ENCODE measurements at places on chromosomes 13 and 19.

GRCh38 chr13:50140581-50141374 lies 125.5 kb downstream of the KCNRG start:
- DNase-seq: no peak

- DNase-seq: peak; percentile 96
These were observed 5.2 kb downstream of the TRIP10 start for GRCh38 chr19:6744381-6745301.

GRCh38 chr19:11383706-11384048 lies 437 bp downstream of the EPOR start:
- DNase-seq: no peak

- peak; percentile 18 for DNase-seq
These were observed 188.0 kb downstream of the TDRD3 start for GRCh38 chr13:60584976-60585375.

DNA sequence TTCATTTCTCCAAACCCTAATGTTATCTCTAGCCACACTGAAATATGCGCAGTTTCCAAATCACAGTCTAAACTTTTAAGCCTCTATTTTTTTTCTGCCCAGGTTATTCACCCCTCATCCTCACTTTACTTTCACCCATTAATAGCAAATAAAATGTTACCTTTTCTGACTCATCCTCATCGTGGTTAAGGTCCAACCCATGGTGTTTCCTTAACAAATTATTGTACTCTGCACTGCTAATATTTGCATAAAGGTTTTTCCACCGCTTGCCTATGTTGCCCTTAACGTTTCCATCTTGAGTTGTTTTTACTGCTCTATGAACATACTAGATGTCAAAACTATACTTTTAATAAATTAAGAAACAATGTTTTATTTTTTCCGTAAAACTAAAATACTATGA lies 780.9 kb upstream of the KLHL1 start:
- no peak for DNase-seq

DNA sequence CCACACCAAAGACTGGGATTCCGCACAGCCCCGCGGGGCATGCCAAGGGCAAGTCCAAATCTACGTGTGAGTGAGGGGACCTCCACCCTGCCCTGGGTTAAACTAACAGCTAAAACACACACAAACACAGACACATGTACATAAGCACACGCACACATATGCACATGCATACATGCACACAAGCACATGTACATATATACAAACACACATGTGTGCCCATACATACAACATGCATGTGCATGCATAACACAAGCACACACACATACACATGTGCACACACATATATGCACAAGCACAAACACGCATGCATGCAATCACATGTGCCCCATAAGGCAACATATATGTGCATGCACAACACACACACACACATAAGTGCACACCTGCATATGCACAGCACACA lies 136.7 kb downstream of the SOX1 start:
- DNase-seq: no peak

DNA sequence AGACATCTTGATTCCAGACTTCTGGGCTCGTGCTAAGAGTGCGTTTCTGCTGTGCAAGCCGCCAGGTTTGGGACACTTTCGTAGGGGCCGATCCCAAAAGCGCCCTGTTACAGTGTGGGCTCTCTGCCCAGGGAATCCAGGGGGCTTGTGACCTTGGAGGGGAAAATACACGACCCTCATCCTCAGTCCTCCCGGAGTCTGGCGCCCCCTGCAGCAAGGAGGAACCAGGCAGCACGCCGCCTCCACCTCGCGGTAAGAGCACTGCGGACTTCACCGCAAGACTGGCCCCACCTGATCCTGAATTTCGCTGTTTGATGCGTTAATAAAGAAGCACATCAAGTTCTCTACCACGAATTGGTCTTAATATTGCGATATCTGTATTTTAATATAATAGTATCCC lies 5.2 kb downstream of the POLRMT start:
- no peak for DNase-seq

DNA sequence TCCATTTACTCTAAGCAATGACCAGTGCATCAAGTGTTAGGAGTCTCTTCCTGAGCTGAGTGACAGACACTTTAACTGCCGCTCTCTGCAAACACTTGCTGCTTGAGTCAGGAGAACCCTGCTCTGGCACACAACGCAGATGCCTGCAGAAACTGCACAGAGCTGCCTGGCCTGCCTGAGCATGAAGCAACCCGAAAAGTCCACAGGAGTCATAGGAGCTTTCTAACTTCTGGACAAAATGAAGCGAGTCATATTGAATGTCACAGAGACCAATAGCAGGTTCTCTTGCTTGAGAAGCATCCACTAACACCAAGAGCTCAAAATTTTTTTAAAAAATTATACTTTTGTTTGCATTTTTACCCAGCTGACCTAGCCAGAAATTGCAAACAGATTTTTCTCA lies 232.4 kb downstream of the LHFPL6 start:
- peak; percentile 61 for DNase-seq

- peak; percentile 27 for DNase-seq
These were observed 1.1 kb upstream of the PDE4A start for GRCh38 chr19:10419200-10419645.

DNA sequence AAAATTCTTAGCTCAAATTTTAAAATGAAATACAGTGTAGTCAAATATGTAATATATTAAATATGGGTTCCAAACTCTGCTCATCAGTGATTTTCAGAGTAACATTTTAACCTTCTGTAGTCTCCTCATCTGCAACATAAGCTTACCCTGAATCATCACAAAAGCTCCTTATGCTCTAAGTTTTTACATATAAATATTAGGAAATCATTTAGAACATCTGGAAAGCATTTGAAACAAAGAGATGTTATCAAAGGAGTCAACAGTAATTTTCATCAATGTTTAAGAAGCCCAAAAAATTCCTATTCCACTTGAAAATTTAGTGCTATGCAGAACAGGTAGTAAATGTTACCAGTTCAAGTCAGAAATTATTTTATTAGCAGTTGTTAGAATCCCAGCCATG lies 224.7 kb downstream of the DCT start:
- no peak for DNase-seq

DNA sequence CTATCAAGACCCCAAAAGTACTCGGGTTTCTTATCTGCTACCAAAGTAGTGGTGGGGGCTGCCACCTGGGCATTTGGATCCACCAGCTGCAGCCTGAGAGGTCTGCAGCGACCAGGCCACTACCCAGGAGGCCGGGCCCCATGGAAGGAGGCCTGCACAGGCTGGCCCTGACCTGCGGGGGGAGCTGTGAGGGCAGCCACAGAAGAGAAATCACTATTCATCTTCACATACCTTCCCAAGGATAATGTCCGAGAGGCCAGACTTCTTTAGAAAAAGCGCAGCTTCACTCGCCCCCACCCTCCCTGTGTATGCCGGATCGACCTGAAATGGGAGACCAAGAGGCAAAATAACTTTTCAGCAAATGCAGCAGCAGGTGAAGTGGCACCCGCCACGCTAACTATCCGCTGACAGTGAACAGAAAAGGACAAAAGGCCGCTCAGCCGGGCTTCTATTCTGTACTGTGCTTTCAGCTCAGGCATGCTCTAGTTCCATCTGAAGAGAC lies 30.1 kb downstream of the EPS15L1 start:
- no peak for DNase-seq

- no peak for DNase-seq
These were observed 46.7 kb upstream of the RNF113B start for GRCh38 chr13:98223741-98224140.

DNA sequence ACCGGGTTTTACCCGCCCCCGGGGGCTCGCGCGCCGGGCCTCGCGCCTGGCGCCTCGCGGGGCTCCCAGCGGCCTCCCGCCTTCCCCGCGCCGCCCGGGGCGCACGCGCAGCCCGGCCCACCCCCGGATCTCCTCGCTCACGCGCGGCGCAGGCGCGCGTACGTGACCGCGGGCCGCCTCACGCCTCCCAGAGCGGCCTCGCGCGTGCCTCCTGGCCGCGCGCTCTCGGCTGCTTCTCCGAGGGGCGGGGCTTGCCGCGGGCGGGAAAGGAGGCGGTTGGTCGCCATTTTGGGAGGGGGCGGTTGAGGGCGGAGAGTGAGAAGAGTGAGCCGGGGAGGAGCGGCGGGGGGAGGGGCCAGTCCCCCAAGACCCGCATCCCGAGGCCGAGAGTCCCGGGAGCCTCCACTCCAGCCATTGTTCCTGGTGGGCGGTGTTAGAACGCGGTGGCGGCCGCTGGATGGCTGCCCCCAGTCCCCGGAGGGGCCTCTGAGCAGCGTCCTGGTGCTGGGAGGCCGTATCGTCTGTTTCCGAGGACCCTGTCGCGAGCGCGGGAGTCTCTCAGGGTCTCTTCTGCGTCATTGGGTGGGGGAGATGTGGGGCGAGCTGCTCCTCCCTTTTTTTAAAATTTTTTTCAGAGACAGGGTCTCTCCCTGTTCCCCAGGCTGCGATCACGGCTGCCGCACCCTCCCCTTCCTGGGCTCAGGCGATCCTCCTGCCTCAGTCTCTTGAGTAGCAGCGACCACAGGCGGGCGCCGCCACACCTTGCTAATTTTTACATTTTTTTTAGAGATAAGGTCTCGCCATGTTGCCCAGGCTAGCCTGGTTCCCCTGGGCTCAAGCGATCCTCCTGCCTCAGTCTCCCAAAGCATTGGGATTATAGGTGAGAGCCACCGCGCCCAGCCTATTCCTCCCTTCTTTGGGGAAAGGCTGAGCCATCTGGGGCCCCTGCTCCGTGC lies at the start of gene ZNF541:
Gene ZNF541, minus strand, starts transcription at position 78 of the 956 bp plus-strand sequence. CDS start 17,292 bp downstream, outside the sequence.
- peak; percentile 30 for DNase-seq

DNA sequence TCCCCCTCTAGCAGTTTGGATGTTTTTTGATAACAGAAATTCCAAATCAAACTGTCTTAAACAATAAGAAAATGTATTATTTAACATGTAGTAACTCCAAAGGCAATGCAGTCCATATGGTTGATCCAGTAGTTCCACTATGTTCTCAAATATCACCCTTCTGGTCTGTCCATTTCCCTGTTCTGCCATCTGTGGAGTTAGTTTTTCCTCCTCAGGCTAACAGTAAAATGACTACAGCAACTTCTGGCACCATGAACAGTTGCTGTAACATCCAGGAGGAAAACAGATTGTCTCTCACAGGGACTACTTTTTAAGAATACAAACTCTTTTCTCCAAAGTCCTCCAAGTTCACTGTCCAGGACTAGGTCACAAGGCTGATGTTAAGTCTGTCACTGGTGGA lies 455.4 kb downstream of the FGF14 start:
- DNase-seq: no peak

DNA sequence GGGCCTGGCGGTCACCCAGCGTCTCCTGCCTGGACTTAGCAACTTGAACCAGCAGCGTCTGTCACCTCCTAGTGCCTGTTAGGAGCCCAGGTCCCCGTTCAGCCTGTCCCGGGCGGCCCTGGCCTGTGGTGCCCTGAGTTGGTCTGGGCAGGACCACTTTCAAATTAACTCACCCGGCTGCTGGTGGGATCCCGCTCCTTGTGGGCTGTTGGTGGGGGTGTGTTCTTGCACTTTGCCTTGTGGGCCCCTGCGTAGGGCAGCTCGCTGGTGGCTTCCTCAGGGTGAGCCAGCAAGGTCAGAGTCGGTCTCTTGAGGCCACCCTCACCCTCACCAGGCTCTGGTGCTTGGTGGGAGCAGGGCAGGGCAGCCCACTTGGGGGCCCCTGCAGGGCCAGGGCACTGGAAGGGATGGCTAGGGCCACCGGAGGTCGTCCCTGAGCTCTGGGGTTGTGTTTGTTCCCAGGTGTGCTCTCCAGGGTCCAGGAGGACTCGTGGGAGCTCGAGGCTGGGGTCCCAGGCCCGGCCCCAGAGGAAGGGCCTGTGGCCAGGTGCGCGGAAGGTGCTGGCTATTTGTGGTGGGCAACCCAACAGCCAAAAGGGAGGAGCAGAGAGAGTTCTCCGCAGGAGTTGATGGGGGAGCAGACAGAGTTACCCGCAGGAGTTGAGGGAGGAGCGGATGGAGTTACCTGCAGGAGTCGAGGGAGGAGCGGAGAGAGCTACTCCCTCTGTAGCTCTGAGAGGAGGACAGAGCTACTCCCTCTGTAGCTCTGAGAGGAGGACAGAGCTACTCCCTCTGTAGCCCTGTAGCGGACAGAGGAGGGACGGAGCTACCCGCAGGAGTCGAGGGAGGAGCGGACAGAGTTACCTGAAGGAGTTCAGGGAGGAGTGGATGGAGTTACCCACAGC lies 16.9 kb downstream of the TFDP1 start:
- no peak for DNase-seq

- no peak for DNase-seq
These were observed 3.0 kb downstream of the KCNC3 start for GRCh38 chr19:50326101-50326664.

DNA sequence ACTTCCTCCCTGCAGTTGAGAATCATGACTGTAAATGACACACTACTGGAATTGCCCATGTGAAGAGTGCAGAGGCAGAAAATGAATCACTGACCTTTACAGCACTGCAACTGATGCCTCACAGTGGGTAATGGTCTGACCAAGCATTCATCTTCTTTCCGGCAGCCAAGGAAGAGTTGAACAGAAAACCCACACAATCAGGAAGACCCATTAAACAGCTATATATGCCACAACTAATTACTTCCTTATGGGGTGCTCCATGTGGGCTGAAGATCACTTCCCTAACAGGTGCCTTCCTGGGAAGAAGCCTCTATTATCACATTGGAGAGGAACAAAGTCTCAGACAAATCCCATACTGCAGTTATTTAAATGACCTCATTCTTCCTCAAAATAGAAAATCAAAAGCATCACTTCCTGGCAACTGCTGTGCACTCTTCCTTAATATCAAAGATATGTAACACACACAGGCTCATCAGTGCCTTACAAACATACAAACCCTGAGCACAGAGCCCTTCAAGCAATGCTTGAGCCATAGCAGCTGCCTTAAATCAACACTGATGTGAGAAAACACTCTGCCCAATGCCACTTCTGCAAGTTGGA lies 45.8 kb downstream of the RUBCNL start:
- DNase-seq: peak; percentile 81

DNA sequence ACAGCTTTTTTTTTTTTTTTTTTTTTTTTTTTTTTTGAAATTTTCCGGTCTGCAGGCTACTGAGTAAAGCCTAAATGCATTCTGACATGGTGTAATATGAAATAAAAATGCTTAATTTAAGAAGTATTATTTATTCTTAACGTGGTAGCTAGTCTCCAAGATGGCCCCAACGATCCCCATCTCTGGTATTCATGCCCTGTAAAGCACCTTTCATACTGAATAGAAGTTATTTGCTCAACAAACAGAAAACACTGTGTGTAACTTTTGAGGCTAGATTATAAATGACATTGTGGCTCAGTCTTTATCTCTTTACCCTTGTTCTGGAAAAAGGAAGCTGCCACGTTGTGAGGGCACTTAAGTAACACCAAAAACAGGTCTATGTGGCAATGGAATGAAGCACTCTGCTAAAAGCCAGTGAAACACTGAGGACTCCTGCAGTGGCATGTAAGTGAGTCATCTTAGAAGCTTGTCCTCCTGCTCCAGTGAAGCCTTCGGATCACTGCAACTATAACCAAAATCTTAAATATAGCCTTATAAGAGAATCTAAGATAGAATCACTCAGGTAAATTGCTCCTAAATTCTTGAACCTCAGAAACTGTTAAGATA lies 128.7 kb downstream of the UGGT2 start:
- peak; percentile 90 for DNase-seq

DNA sequence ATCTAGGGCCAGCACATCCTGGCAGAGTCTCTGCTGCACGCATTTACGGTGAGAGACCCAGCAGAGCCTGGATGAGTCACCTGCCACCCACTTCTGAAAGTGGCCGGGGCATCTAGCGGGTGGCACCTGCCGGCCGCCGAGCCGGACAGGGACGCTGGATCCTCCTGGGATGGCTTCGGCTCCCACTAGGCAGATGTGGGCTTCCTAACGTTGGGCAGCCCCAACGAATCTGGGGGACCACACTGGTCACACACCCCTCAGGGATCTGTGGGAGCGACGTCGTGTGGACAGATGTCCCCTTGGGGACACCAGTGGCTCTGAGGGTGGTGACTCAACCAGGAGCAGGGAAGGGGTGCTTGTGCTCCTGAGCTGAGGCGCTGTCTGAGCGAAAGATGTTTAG lies 32.2 kb downstream of the TMEM255B start:
- DNase-seq: no peak
